ENCODE measurements at places on chromosomes 7 and 10.

DNA sequence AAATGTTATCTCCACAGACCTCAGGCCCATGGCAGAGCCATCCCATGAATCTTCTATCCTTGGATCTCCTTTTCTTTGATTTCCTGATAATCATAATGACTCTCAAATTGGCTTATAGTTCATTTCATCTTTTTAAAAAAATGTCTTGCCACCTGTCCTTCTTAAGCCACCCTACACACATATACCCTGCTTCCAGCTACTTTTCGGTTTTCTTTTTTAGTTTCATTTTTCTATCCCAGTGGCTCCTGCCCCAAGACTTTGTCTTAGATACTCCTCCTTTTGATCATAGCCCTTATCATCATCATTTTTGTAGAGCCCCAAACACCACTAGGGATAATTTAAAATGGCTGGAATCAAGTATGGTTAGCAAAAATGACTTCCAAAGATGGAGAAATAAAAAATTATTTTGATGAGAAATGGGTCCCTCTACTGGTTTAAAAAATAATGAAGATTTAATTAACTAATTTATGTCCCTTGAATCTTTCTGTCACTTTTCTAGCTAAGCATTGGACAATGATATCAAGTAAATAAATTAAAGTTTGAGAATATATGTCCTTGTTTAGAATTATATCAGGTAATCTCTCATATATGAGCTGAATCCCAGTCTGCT lies 277.3 kb upstream of the SEMA3D start:
- DNase-seq: peak; percentile 19

DNA sequence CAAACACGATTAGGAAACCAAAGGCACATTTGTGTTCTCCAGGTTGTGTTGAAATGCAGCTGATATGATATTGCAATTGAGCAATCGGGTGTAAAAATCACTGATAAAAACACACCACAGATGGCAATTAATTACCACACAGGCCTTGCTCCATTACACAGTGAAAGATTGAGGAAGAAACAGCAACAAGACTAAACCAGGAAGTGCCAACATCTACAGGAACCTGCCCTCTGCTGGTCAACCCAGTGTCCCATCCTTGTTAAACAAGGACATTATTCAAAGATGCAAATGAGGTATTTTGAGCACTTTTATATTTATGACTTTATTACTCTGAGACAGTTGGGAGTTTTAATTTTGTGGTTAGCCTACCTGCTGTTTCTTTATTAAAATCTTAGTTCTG lies 765.6 kb upstream of the GHITM start:
- DNase-seq: peak; percentile 17

DNA sequence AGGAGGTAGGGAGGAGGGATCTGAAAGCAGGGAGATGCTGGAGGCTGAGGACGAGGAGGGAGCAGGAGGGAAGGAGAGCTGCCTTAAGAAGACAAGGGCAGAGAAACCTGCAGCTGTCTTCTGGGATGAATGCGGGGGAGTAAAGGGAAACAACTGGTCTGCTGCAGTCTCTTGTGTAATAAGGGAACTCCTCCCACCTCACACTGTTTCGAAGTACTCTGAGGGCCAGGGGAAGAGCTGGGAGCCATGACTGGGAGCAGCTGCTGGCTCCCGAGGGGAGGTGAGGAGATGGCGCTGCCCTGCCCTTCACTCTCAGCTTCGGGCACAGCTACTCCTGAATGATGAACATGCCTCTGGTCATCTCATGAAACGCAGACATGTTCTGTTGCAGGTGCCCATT lies 65.1 kb downstream of the CLEC2L start:
- peak; percentile 92 for DNase-seq

- DNase-seq: peak; percentile 49
Measured at GRCh38 chr10:71708301-71708703, 11.3 kb downstream of the C10orf105 start.

GRCh38 chr10:30098629-30099028 lies 39.2 kb upstream of the JCAD start:
- peak; percentile 68 for DNase-seq

All from choroid plexus epithelial cell (primary cell).